ENCODE measurements at places on chromosomes 13 and 19. TPM values are rescaled to one million over a fixed set of nuclear protein-coding genes. Genes with fewer than 3 reads are reported as not detected.
A peak's percentile ranks its signal among the peaks of the same experiment; 100 is the strongest.

NKG7 gene
- 3.0 TPM for total RNA-seq

- peaks cover 9% of the 10 kb centered on the region for H3K36me3 ChIP-seq
- no peaks in the 10 kb centered on the region for H3K27me3 ChIP-seq
Observed at GRCh38 chr19:55266840-55267239, 8.0 kb upstream of the PPP6R1 start.

DNA sequence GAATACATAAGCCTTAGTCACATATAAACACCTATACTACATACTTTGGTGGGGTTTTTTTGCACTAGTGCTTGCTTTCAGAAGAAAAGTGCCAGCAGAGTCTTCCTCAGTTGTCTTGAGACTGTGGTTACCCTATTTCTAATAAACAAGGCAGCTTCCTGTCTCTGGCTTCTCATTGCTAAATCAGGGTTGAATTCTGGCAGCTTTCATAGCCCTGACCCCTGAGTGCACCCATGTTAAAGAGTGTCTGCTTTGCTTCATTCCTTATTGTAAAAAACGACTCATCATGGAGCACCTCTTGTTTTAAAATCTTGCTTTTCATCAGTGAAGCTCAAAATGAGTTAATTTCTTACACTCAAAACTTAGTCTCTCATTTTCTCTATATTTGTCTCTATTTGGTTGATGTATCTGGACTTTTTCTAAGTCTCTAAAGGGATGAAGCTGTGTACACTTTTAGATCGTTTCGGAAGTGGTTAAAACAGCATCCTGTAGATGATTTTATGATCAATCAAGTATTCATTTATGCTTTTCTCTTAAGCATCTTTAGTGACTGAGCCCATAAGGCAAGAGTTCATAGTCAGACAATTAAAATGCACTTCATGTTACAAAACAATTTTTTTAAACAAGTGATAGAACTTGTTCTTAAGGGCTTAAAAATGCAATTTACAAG lies 72.1 kb downstream of the KLF12 start:
- H3K4me1 ChIP-seq = peaks cover 70% of the 10 kb centered on the region
- H3K36me3 ChIP-seq = no peaks in the 10 kb centered on the region
- peak overlapping the region; percentile 80 for H3K27ac ChIP-seq
- no peak overlapping the region for H3K4me3 ChIP-seq
- DNase-seq = no peak
- H3K27me3 ChIP-seq = no peaks in the 10 kb centered on the region

ZGLP1 gene
- 0.75 TPM for total RNA-seq

GRCh38 chr13:20288561-20288960 lies 56.4 kb upstream of the GJB6 start:
- no peaks in the 10 kb centered on the region for H3K27me3 ChIP-seq
- no peaks in the 10 kb centered on the region for H3K36me3 ChIP-seq

GRCh38 chr19:10521461-10522171 lies 4.4 kb upstream of the S1PR5 start:
- H3K36me3 ChIP-seq = no peaks in the 10 kb centered on the region
- peaks cover 35% of the 10 kb centered on the region for H3K27me3 ChIP-seq
- no peak overlapping the region for H3K27ac ChIP-seq
- DNase-seq = no peak
- no peak overlapping the region for H3K4me3 ChIP-seq

DNA sequence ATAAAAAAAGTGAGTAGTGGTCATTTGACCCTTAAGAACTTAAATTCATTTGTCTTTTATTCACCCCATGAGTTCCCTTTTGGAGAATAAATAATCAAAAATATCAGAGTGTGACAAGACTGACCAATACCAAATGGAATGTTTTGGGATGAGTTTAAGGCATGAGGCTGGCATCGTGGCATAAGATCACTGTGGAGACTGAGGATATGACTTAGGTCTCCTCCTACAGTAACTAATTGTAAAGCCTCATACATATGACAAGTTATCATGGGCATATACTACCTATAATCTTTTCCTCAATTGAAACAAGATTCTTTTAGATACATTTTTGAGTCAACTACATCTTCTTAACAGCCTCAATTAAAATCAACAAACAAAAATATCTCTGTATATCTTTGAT lies 782.0 kb downstream of the SLITRK1 start:
- no peaks in the 10 kb centered on the region for H3K36me3 ChIP-seq
- H3K27me3 ChIP-seq = no peaks in the 10 kb centered on the region
- H3K4me3 ChIP-seq = no peak overlapping the region
- no peak overlapping the region for H3K27ac ChIP-seq
- no peaks in the 10 kb centered on the region for H3K4me1 ChIP-seq

DNA sequence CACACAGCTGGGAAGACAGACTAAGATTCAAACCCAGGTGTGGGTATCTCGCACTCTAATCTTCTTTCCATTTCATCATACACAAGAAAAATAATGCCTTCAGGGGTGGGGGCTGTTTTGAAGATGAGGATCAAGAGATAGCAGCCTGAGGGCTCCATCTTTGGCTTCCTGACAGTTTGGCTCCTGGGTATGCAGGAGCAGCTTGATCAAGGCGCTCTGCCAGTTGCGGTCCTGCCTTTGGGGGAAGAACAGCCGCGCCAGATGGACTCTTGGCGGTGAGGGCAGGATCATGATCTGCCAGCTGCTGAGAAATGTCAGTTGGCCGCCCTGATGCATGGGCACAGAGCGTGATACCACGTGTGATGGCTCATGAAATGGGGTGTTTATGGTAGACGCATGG lies 119.1 kb downstream of the IER2 start:
- H3K27ac ChIP-seq = no peak overlapping the region
- no peaks in the 10 kb centered on the region for H3K4me1 ChIP-seq
- no peaks in the 10 kb centered on the region for H3K36me3 ChIP-seq
- H3K4me3 ChIP-seq = no peak overlapping the region

- H3K36me3 ChIP-seq = no peaks in the 10 kb centered on the region
- no peak for DNase-seq
- no peaks in the 10 kb centered on the region for H3K4me1 ChIP-seq
- H3K4me3 ChIP-seq = no peak overlapping the region
- H3K27ac ChIP-seq = no peak overlapping the region
- no peaks in the 10 kb centered on the region for H3K27me3 ChIP-seq
Observed at GRCh38 chr13:76210262-76210661, 574.1 kb downstream of the LMO7 start.

DNA sequence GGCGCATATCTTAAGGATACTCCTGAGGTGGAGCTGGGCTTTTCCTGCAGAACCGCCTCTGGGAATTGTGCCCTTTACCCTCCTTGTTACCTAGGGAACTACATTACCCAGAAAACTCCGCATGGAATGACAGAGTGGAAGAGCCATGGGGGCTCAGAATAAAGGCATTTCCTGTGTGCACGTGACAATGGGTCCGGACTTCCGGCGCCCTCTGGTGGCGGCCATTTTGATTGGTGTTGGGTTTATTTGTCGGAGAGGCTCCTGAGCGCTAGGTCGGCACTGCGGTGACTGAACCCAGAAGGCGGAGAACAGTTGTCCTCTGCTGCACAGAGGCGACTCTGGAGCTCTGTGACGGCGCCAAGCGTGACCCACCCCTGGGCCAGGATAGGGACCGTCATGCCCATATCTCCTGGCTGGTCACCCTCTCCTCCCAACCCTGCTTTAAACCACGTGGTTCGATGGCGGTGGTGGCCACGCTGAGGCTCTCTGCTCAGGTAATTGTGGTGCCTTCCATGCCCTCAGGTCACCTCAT lies at the start of gene ZNF587B:
Gene ZNF587B (plus strand): TSS at position 229 of the 532 bp plus-strand sequence. CDS start 230 bp downstream, at position 459.
- H3K27ac ChIP-seq = peak within 1 kb of the TSS; percentile 78
- no peaks in the 10 kb centered on the region for H3K27me3 ChIP-seq
- H3K4me1 ChIP-seq = peaks cover 31% of the 10 kb centered on the region
- no peaks in the 10 kb centered on the region for H3K36me3 ChIP-seq
- peak; percentile 83 for DNase-seq
- H3K4me3 ChIP-seq = peak within 1 kb of the TSS; percentile 14

GRCh38 chr13:102401265-102401664 lies 583 bp downstream of the FGF14 start:
- H3K36me3 ChIP-seq = no peaks in the 10 kb centered on the region
- DNase-seq = no peak
- peak overlapping the region; percentile 61 for H3K4me3 ChIP-seq
- H3K27me3 ChIP-seq = peaks cover 18% of the 10 kb centered on the region
- no peak overlapping the region for H3K27ac ChIP-seq

MAG gene
- not detected for total RNA-seq

All from heart left ventricle (tissue), 16 donors.